ENCODE measurements at places on chromosomes 2 and 18.

- no peak for DNase-seq
Observed at GRCh38 chr2:95208106-95208505, 785 bp downstream of the ZNF892 start.

DNA sequence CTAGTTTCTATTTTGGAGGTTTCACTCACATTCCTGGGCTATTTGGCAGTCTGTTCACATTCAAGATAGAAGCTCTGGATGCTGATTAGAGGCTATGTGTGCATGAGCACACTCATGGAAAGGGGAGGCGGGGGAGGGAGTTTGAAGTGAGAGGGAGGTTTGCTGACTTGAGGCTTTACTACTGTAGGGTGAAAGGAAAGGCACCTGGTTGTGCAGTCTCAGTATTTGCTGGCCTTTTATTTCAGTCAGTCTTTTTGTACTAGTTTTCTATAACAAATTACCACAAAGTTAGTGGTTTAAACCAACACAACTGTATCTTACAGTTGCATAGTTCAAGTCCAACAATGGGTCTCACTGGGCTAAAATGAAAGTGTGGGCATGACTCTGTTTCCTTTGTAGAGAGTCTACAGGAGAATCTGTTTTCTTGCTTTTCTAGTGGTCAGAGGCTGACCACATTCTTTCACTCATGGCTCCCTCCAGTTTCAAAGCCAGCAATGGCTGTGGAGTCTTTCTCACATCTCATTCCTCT is 47.7 kb upstream of the NR4A2 start:
- no peak for DNase-seq

GRCh38 chr2:24080701-24081100 is 3.9 kb downstream of the TP53I3 start:
- no peak for DNase-seq

DNA sequence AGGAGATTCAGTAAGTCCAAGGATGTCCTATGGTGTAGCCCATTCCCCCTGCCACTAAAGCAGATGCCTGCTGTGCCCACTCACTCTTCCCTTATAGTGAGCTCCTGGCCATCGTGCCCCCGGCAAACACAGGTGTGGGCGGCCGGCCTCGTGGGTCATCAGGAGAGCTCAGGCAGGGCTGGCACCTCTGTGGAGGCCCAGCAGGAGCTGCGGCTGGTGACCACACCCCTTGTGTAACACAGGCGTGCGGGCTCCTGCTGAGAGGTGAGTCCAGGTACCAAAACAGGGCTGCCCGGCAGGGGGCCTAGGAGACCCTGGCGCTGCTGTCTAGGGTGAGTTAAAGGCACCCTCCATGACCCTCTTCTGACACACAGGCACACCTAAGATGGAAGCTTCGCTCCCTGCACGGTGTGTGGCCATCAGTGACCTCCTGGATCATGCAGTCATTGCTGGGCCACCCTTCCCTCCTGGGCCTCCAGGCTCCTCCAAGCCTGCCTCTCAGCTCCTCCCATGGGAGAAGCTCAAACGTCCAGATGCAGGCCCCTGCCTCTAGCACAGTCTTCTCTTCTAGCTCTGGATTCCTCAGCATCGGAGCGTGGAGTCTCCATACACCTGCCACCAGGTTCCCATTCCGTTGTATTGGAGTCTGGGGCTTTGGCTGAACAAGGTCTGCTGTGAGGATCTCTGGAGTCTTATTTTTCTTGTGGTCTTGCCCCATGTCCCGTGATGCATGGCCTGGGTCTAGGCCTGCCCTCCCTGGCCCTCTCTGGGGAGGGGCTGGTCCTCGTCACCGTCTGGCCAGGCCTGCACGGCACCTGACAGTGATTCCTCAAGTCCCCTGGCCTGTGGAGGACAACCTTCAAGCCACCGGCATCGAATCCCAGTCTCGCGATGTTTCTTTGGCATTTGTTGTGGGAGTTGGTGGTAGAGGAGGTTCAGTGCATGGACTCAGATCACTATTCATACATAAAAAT is 246.9 kb downstream of the ACKR3 start:
- no peak for DNase-seq

DNA sequence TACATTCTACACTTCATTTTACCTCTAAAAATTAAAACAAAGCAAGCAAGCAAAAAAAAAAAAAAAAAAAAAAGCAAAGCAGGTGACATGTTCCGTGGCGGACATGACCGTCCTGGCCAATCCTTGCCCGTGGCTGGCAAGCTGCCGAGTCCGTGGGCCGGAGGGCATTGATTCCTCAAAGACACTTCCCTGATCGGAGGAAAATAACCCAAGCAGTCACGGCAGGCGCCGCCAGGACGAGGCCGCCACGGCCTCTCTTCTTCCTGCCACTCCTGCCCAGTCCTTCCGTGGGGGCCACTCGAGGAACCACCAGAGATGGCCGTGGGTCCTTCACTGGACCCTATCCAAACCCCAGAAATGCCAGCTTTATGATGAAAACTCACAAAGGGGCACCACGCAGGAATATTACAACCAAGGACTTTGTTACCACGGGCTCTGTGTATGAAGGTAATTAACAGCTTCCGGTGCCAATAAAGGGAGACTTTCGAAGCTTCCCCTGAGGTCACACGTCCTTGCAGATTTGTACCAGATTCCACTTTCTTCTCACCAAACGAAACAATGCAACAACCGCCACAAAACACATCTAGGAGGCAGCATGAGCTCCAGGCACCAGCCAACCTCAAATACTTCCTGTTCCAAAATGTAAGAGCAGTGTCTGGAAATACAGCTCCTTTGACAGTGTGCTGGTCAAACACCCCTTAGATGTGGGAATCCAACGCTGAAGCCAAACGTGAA is 170.3 kb downstream of the HDAC4 start:
- DNase-seq, result no peak

- no peak for DNase-seq
Observed at GRCh38 chr2:136696438-136696837, 68.9 kb upstream of the THSD7B start.

DNA sequence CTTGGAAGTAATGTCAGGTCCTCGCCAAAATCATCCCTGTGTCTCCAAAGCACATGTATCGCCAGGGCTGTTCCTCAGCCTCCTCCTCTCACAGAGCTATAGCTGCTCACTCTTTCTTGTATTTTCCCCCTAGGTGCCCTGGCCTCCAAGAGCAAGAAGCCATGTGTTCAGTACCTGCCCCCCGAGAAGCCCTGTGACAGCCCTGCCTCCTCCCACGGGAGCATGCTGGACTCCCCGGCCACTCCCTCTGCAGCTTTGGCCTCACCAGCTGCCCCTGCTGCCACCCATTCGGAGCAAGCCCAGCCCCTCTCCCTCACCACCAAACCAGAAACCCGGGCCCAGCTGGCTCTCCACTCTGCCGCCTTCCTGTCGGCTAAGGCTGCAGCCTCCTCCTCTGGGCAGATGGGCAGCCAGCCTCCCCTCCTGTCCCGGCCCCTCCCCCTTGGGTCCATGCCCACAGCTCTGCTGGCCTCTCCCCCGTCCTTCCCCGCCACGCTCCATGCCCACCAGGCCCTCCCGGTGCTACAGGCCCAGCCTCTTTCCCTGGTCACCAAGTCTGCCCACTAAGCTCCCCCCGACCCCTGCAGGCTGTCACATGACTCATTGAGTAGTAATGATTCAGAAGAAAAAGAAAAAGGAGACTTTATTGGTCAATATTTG is 18.8 kb downstream of the TGOLN2 start:
- DNase-seq, result no peak

DNA sequence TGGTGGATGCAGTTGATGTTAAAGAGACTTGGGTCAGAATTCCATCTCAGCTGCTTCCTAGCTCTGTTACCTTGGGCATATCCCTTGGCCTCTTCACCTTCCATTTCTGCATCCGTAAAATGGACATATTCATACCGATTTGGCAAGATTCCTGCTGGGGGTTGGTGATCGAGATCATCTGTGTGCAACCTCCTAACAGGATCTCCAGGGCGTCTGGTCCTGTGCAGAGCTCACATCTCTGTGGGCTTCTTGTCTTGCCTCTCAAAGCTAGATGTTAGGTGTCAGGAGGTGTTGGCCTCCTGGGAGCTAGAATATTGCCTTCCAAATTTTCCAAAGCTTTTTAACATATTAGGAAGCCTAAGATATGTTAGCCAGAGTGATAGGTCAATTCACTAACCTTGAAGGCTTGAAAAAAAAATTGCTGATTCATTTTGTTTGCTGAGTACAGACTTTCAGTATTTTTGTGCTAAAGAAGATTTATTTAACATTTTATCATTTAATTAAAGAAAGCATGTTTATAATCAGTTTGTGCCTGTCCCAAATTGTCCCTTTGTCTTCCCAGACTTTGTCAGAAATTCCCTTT is 69.7 kb upstream of the ZNF516 start:
- DNase-seq, result no peak

- no peak for DNase-seq
Observed at GRCh38 chr2:26892133-26892532, 44.2 kb downstream of the DPYSL5 start.

GRCh38 chr2:231692847-231693246 is 15.5 kb upstream of the PTMA start:
- DNase-seq, result no peak

GRCh38 chr2:102677244-102678215 is 58.2 kb downstream of the SLC9A2 start:
- no peak for DNase-seq

GRCh38 chr2:239283961-239284795 is 116.6 kb downstream of the HDAC4 start:
- no peak for DNase-seq

GRCh38 chr2:25453199-25453905 is 111.6 kb upstream of the DNMT3A start:
- DNase-seq, result no peak

GRCh38 chr18:45774065-45774521 is 50.1 kb downstream of the SLC14A1 start:
- no peak for DNase-seq

GRCh38 chr18:45019469-45019868 is 338.8 kb downstream of the SETBP1 start:
- no peak for DNase-seq

- DNase-seq, result no peak
Observed at GRCh38 chr18:45684341-45685115, 39.5 kb upstream of the SLC14A1 start.

GRCh38 chr2:8850845-8851487 is 13.6 kb upstream of the KIDINS220 start:
- no peak for DNase-seq

DNA sequence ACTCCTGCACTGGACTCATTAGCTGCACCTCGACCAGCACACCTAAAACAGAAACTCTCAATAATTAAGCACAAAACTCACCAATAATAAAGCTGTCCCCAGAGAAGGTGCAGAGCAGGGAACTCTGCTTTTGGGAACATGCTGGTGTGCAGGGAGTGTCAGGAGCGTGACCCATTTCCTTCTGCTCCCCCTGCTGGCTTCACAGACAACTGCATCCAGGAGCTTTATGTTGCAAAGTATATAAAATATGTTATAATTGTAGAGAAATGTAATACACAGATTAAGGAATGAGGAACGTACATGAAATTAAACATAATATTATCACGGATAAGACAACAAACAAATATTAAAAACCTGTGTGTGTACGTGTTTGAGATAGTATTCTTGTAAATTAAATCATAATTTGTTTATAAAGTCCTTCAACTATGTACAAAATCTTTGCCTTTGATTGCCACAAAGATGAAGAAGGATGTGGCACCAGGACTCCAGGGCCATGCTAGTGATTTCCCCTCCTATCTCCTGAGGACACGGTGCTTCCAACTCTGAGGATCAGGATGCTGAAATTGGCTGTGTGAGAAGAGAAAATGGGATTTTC is 68.6 kb upstream of the MAL start:
- no peak for DNase-seq

DNA sequence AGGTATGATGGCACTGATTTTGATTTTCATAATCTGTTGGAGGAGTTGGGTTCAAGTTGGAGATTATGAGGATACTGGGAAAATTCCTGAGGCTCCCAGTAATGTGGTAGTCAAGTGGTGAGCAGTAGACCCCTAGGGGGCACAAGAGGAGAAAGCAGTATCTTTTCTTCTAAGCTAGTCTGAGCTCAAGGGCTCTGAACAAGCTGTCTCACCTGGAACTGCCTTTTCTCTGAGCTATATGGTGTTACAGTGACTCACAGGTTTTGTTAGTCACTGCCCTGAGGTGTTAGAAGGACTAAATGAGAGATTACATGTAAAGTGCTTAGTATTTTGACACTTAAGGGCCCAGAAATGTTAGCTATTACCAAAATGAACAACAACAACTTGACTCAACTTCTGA is 42.2 kb downstream of the CD302 start:
- DNase-seq, result no peak

DNA sequence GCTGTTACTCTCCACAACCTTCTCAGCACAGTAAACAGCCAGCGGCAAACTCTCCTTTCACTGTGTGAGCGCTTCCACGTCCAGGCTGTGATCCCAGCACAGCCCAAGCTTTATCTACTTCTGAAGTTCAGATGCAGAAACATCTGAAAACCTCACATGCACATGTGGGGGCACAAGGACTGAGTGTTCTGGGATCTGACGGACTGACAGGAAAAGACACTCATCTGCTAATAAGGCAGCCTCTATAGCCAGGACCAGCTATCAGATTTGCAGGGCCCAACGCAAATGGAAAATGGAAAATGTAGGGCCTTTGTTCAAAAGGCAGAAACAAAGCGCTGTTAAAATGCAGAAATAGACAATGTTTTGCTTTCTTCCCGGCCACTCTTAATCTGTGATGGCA is 133.8 kb upstream of the ARHGAP28 start:
- no peak for DNase-seq

DNA sequence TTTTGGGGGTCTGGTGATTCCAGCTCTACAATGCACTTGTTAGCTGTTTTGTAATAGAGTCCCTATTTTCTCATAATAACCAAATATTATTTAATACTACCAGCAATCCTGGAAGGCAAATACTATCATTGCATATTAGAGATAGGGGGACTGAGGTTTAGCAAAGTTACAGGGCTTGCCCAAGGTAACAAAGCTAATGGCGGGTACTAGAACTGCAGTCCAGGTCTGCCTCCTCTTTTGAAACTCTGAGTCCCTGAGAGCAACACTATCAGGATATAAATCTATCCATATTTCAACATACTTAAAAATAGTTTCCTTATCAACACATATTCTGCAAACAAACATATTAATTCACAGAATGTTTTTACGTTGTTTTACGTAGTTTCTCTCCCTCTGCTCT is 235.5 kb upstream of the ACVR2A start:
- no peak for DNase-seq

DNA sequence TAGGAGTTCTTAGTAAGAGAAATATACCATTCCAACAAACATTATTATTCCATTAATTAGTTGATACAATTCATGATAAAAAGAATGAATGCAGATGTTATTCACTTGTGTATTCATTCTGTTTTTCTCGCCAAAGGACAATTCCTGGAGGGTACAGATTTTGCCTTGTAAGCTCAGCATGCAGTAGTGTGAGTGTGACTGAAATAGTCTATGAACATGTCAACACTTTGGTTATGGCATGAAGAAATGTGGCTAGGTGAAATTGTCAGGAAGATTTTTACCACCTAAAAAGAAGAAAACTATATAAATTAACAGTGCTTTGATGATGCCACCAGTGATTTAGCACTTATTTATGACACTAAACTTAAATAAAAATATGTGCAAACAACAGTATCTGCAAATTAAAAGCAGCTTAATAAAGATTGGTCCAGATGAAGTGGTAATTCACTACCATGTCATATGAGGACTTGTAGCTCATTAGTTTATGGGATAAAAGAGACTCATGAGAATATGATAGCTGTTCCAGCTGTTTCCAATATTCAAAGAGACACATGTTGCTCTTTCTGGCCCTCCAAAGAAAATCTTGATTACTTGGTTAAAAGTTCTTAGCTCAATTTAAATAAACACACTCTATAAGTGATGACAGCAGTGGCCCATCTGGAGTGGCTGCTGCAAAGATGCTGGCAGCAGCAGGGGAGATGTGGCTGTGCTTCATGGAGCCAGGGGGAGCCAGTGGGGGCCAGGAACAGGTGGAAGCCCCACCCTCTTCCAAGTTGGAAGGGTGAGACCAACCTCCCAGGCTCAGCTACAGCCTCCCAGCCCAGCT is 165.0 kb downstream of the CDH19 start:
- DNase-seq, result no peak
